Hematopoietic multipotent progenitor cell treated with erythropoietin and hydrocortisone succinate and interleukin-3 and kit ligand, for 8 days (in vitro differentiated cells): ENCODE measurements at places on chromosomes 2 and 18.

DNA sequence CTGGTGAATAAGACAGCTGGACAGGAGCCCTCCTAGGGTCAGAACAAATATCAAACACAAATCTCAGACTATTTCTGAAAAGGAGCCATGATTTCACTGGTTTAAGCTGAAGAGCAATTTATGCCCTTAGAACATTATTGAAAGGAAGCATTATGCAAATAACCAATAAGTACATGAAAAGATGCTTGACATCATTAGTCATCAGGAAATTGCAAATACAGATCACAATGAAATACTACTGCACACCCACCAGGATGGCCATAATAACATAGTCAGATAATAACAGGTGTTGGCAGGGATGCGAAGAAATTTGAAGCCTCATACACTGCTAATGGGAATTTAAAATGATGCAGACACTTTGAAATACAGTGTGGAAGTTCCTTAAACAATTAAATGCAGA is 176.4 kb upstream of the RAB6C start:
- no peak for DNase-seq

DNA sequence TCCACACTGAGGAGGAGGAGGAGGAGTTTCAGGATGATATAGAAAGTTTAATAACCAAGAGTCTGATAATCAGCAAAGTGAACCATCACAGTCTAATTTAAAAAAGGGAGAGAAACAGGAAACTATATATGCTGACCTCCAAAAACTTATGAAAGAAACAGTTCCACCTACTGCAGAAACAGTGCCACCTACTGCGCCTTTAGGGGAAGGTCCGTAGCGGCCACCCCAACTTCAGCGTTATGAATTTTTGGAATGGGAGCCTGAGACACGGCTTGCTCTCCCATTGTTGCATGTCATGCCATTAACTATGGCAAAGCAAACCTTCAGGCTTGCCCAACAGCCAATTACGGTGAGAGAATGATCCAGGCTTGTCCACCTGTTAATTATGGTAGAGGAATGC is 1719.2 kb upstream of the LRRTM1 start:
- DNase-seq: no peak

- DNase-seq: no peak
Observed at GRCh38 chr2:177633111-177633510, 240.5 kb downstream of the AGPS start.

GRCh38 chr18:77135339-77136075 is 2.9 kb upstream of the MBP start:
- DNase-seq: no peak

DNA sequence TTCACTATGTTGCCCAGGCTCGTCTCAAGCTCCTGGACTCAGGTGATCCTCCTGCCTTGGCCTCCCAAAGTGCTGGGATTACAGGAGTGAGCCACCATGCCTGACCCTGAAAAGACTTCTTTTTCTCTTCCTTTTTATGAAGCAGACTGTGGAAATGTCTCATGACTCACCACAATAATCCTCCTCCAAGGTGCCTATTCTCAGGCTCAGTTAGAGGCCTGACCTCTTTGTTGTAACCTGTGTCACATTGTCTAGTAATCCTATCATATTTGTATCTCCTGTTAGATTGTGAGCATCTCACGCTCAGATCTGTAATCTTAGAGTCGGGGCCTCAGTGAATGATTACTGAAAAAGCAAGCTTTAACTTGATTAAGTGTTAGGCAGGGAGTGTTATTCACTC is 18.3 kb upstream of the TAF4B start:
- no peak for DNase-seq

DNA sequence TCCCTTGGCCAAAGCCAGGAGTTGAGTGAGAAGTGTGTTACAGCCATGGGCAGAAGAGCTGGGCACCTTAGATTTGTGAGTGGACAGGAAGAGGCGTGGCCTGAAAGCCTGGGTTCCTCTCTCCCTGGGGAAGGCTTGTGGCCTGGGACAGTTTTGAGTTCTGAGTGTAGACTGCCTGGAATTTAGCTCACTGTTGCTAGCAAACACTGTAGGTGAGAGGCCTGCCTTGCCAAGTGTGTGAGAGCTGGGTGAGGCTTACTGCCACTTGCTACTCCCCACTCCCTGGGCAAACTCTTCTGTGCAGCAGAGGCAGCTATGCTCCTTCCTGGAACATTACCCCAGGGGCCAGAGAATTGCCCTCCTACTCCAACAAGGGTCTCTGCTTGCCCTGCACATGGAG is 150.0 kb upstream of the GALNT5 start:
- DNase-seq: no peak

DNA sequence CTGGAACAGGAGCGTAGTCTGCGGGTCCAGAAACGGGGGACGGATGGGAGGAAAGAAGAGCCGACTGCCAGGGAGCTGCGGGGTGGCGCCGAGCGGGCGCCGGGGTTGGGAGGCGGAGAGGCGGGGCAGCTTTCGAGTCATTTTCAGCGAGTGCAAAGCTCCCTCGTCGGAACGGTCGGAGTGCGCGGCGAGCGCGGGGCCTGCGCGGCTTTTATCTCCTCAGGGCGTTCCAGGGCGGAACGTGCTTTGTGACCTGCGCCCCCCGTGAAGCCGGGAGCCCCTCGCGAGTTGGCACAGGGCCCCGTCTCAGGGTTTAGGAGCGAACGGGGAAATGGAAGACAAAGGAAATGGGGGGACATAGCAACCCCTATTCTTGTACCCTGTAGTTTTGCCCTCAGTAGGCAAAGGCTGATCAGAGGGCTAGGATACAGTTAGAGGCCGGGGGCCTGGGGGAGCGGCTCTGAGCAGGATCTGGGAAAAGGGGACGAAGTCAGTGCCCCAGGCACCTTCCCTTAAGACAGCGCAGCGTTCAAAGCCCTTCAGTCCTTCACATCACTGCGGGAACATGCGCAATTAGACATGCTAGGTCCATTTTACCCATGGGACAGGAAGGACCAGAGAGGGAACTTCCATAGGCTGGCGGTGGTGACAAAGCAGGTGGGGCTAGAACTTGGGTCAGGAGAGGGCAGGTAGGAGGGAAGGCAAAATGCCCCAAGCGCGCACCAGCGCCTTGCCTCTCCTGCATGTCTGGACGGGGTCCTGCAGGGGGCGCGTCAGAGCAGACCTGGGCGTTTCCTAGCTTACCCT is 60.1 kb upstream of the IL1RL1 start:
- peak; percentile 61 for DNase-seq

DNA sequence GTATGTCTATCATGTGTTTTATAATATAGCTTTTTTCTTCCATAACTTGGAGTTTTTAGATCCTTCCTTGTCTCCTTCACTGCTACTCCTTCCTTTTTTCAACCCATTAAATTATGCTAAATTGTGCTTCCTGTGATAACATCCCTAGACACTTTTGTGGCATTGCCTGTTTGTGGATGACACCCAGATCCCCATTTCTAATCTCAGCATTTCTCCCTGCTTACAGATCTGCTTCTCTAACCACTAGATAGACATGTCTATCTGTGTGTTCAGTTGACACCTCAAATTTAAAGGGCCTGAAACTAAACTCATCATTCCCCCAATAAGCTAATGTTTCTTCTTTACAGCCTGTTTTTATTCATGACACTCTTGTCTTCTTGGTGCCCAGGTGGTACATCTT is 244.8 kb downstream of the BABAM2 start:
- peak; percentile 25 for DNase-seq

DNA sequence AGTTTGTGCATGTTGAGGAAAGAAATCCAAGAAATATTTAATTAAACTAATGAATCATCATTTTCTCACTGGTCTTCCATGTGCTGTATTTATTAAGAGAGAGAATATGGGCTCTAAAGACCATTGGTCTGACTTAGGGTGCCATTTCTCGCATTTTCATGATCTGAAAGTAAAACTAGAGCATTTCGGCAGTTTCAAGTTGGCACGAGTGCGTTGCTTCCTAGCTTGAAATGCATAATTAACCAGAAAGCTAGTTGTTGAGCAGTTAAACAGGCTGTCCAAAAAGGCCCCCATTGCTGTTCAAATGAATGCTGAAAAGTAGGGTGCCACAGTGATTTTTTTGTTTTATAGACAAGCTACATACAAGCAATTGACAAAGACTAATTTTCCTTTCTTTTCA is 47.4 kb downstream of the SLC8A1 start:
- no peak for DNase-seq

GRCh38 chr2:230951396-230951795 is 26.4 kb upstream of the GPR55 start:
- no peak for DNase-seq

DNA sequence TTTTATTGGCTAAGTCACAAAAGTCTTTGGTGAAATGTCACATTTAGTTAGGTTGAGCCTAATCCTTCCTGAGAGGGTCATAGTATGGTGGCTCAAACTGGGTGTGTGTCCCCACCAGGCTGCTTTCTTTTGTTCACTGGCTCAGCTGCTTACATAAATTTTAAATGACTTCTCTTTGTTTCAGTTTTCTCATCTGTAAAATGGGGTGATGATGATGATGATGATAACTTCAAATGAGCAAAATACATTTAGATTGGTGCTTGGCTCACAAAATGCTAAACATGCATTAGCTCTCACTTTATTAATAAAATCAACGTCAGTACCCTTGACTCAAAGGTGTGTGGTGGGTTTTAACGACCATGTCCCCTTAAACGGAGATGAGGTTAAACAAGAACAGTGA is 7.2 kb upstream of the TAF1B start:
- DNase-seq: no peak

DNA sequence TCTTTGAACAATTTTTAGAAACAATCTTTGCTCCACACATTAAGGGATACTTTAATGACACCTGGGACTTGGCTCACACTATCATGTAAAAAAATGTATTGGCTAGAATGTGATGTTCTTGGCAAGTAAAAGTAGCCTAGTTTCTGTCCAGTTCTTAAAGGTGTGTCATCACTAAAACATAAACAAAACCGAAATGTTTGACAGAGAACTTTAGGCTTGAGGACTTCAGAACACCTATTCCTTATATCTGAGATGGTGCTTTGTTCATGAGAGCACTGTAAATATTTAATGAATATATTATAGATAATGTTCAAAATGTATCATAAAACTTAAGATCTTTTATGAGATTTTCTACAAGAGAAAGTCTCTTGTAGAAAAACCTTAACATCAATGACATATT is 19.8 kb upstream of the HNRNPA3 start:
- DNase-seq: no peak

DNA sequence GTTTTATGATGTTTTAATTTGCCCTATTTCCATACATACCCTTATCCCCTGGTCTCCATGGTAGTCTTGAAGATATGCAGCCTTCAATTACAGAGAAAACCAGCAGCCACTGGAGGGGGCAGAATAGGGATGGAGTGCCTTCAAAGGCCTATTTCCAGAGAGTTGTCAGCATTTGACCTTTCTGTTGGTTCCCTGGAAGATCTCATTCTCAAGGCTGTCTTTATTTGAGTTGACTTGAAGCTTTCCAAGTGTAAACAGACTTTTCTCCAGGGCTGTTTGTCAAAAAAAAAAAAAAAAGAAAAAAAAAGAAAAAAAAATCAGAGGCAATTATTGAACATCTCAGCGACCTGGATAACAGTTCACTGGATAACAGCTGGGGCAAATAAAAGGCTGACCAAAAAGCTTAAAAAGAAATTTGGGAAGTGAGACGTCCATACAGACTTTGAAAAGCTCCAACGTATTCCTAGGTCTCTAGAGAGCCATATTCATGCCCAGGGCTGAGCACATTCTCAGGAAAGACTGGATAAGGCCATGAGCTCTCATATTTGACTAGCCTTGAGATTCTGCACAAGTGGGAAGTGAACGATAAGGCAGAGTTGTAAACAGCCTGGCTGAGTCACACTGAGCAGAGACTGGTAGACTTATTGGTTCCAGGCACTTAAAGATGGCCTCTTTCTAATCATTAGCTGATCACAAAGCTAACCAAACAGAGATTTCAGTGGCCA is 126.6 kb downstream of the VAPA start:
- DNase-seq: no peak

DNA sequence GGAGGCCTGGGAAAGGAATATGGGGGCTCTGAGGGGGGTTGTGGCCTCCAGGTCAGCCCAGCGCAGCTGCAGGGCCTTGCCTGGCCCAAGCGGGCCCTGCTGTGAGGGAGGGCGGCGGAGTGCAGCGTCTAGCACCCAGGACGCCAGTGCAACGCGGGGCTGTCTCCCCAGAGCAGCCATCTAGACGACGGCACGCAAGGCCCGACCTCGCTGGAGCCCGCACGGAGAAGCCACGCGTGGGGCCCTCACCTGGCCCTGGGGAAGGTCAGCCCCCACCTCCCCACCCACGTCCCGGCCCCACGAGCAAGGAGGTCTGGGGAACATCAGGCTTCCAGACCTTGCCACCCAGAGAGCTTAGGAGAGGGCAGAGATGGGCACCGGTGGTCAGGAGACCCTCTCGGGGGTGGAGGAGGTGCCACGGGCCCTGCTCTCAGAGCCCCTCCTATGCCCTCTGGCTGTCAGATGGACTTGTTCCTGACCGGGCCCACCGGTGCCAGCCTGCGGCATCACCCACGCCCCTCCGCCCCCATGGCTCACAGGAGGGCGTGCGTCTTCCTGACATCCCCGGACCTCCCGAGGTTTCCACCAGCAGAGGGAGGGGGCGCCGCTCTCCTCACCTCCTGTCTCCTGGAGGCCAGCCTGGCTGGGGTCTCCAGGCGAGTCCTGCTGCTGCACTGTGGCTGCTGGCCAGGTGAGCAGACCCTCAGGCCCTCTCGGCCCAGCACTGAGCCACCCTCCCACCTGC is 17.0 kb downstream of the GPR35 start:
- no peak for DNase-seq

DNA sequence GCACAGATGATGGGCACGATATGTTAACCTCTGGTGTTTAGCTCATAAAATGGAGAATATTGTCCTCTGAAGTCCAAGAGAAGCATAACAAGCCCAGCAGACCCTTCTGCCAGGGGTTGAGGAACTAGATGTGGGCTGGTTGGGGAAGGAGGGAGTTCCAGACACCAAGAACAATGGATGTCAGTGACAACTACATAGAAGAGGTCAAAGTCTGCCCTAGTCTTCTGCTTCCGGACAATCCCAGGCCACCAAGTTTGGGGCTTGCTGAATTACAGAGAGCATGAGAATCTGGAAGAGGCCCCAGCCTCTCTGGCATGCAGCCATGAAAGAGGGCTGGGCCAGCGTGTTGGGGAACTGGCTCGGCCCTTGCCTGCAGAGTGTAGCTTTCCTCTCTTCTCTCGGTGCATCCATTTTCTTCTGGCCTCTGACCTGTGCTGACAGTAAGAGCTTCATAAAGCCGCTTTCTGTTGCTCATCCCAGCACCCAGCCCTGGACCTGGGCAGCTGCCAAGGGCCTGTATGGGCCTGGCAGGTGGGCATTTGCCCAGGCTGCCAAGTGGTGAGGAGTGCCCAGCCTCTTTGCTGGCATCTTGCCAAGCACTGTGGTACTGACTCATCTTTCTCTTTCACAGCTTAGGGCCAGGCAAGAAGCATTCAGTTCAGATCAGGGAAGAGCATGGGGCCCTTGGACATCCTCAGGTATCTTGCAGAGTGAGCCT is 14.6 kb upstream of the LAPTM4A start:
- DNase-seq: peak; percentile 93
